Suprapubic skin (tissue), 4 donors: ENCODE measurements at places on chromosomes 6 and 20. TPM values are rescaled to one million over a fixed set of nuclear protein-coding genes. Genes with fewer than 3 reads are reported as not detected.

DNA sequence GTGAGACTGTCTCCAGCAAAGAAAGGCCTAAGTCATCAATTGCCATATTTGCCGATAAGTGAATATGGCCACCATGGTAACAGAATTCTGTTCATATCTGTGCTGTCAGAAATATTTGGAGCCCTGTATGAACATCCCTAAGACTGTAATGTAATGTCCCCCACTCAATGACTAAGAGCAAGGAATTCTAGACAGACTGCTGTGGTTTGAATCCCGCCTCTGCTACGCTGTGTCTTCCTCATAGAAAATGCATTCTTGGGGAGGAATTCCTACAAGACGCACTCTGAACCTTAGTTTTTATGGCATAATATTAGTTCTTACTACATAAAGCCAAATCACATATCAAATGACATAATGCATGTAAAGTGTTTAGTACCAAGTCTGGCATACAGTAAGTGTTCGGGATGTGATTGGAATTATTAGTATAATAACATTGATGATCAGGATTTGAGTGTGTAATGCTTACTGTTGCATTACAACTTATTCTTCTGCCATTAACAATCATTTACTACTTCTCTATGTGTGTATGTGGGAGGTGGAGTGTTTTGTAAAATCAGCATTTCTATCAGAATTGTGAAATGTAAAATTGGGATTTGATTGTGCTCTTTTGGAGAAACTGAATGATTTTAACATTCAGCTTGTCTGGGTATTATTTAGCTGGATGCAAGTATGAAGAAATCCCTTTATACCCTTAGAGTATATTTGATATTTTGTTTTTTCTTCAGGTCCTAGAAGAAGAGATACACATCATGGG, 103.0 kb downstream of the OLIG3 start:
- no peak overlapping the region for H3K27ac ChIP-seq
- DNase-seq, result no peak
- no peaks in the 10 kb centered on the region for H3K4me1 ChIP-seq
- no peaks in the 10 kb centered on the region for H3K27me3 ChIP-seq

The CCN6 gene
- total RNA-seq, result 7.6 TPM

DNA sequence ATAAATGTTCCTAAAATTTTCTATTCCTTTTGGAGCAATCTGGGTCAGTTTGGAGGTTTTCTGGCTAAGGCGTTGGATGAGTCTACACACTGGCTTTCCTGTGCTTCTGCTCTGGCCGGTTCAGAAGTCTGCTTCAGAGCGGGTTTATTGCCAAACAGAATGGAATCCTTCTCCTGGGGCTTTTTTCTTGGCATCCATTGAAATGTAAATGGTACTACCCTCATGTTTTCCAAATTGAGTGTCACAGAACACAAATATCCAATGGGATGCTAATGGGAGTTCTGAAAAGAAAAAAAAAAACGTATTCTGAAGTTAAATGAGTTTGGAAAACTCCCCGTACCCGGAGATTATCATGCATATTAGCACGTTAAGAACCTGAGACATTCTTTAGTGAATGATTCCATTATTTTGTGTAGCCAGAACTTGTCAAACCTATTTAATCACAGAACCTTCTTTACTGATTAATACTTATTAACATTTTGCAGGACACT, 930.3 kb downstream of the QKI start:
- no peak overlapping the region for H3K4me3 ChIP-seq
- H3K4me1 ChIP-seq, result no peaks in the 10 kb centered on the region
- H3K27me3 ChIP-seq, result no peaks in the 10 kb centered on the region
- no peak for DNase-seq
- no peaks in the 10 kb centered on the region for H3K36me3 ChIP-seq

DNA sequence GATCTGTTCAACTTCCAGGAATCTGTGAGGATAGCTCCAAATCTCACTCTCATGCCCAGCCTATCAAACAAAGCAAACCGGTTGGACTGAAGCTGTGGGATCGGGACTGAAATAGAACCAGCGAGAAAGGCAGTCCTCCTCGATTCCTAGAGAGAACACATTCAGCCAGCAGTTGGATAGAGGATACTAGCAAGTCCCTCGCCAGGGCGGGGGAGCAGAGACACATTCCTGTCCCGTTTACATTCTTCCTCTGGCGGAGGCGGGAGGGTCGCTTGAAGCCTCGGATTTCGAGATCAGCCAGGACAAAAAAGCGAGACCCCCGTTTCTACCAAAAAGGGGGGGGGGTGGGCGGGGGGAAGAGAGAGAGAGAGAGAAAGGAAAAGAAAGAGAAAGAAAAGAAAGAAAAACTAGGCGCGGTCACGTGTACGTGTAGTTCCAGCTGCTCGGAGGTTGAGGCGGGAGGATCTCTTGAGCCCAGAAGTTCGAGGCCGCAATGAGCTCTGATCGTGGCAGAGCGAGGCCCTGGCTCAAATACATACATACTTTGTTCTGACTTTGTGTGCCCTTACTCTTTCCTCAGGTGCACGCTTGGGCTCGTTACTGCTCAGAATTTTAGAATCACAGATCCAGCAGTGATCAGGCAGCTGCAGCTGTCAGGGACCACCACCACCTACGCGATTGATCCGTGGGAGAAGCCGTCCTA, 19.5 kb downstream of the ZNF311 start:
- H3K4me3 ChIP-seq, result peak overlapping the region; percentile 58
- peak overlapping the region; percentile 86 for H3K27ac ChIP-seq
- peaks cover 25% of the 10 kb centered on the region for H3K4me1 ChIP-seq
- H3K36me3 ChIP-seq, result no peaks in the 10 kb centered on the region
- DNase-seq, result peak; percentile 92
- peaks cover 13% of the 10 kb centered on the region for H3K27me3 ChIP-seq

The PHACTR3 gene
- total RNA-seq, result 12.8 TPM

- no peak overlapping the region for H3K27ac ChIP-seq
- no peak overlapping the region for H3K4me3 ChIP-seq
- no peaks in the 10 kb centered on the region for H3K36me3 ChIP-seq
- DNase-seq, result no peak
- H3K27me3 ChIP-seq, result no peaks in the 10 kb centered on the region
- H3K4me1 ChIP-seq, result peaks cover 28% of the 10 kb centered on the region
These were observed 55.7 kb downstream of the LYRM4 start for GRCh38 chr6:5205035-5205507.

- peaks cover 35% of the 10 kb centered on the region for H3K36me3 ChIP-seq
- DNase-seq, result no peak
- peaks cover 14% of the 10 kb centered on the region for H3K4me1 ChIP-seq
- no peaks in the 10 kb centered on the region for H3K27me3 ChIP-seq
These were observed 34.9 kb downstream of the CYP21A2 start for GRCh38 chr6:32073101-32073500.

DNA sequence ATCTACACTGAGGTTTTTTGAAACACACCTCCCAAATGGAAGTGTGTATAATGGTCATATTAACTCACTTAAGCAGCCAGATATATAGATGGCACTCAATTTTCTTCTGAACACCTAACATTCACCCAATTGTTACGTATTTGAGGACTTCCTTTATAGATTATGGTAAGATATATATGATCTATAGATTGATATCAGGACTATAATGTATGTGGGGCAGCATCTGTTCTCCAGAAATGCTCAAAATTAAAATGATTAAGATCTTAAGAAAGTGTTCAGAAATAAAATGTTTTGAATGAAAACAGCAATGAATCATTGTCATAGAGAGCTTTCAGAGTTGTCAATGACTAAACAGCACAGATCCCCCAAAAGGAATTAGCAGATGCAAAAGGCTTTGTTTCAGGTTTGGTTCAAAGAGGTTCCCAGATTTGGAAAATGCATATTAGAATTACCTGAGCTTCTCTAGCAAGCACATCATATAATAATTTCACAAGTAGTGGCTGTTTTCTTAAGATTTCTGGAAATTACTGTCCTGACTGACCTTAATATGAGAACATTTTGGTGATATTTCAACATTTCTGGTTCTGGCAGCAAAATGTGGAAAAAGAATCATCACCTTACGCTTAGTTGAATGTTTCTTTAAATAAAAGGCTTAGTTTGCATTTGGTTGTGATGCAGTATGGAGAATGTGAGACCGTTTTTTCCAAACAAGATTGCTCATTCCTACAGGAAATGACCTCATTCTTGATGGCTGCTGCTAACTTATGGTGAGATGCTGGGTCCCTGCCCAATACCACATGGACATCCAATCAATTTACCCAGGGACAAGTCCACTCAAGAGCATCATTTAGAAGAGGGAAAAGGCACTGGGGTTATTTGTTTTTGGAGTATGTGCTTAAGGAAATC, 31.5 kb downstream of the TRAF3IP2 start:
- no peak overlapping the region for H3K4me3 ChIP-seq
- peaks cover 48% of the 10 kb centered on the region for H3K36me3 ChIP-seq
- no peaks in the 10 kb centered on the region for H3K27me3 ChIP-seq
- peaks cover 60% of the 10 kb centered on the region for H3K4me1 ChIP-seq

DNA sequence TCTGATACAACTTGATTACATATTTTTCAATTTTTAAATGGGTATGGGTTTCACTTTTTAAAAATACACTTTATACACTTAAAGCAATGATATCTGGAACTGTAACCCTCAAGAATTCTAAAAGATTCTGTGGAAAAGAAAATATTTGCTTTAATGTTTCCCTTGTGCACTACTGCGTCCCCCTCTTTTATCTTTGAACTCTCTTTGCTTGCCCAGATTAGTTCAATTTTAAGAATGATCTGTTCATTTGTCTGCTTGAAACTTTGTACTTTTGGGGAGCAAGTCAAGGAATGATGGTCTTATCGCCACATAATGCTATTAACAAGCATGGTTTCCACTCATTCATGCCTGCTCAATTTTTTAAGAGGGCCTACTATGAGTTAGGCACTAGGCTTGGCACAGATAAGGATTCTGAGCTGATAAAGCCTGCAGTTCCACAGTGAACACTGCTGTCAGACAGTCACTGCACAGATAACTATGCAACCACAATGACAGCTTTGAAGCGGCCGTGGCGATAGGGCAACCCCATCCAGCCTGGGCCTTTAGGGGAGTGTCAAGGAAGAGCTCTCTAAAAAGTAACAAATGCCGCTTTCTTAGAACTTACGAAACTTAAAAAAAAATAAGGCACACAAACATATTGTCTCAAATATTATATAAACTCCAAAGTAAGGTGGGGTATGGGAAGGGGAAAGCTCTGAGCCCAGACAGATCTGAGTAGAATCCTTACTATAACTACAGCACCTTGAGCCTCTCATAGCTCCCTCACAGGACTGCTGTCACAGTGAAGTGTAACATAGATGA, 29.7 kb downstream of the FYN start:
- no peaks in the 10 kb centered on the region for H3K36me3 ChIP-seq
- H3K27me3 ChIP-seq, result no peaks in the 10 kb centered on the region
- no peak overlapping the region for H3K27ac ChIP-seq
- DNase-seq, result no peak
- H3K4me1 ChIP-seq, result peaks cover 35% of the 10 kb centered on the region

DNA sequence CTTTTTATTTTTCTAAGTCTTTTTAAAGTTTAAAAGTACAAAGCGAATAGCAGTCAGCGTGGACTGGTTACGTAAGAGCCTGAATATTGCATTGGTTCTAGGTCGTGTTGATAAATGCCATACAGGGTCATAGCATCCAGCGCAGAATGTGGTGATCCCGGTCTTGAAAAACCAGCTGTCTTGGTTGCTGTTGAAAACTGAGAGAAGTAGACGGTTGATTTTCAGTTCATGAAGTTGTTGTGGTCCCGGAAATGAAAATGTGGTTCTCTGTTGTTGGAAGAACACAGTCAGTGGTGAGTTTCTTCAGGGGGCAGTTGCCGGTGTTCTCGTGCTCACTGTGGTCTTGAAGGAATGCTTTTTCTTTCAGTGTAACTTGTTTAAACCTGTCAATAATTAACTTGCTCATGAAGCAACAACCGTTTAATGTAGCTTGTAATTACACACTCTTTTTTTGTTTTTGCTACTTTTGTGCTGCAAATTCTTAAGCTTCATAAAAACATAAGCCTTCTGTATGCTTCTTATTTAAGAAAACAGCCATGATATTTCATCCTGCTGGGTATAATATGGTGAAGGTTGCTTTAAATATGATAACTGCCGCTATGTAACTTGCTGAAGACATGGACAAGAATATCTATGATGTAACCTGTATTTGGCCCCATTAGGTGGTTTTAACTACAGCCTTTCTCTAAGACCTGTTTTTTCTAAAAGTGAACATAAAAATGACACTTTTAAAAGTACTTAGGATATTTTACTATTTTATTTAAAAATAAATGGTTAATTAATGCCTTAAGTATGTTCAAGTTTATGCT, 64.8 kb upstream of the KIF25 start:
- no peak for DNase-seq
- H3K4me3 ChIP-seq, result no peak overlapping the region
- no peaks in the 10 kb centered on the region for H3K27me3 ChIP-seq
- H3K4me1 ChIP-seq, result no peaks in the 10 kb centered on the region

DNA sequence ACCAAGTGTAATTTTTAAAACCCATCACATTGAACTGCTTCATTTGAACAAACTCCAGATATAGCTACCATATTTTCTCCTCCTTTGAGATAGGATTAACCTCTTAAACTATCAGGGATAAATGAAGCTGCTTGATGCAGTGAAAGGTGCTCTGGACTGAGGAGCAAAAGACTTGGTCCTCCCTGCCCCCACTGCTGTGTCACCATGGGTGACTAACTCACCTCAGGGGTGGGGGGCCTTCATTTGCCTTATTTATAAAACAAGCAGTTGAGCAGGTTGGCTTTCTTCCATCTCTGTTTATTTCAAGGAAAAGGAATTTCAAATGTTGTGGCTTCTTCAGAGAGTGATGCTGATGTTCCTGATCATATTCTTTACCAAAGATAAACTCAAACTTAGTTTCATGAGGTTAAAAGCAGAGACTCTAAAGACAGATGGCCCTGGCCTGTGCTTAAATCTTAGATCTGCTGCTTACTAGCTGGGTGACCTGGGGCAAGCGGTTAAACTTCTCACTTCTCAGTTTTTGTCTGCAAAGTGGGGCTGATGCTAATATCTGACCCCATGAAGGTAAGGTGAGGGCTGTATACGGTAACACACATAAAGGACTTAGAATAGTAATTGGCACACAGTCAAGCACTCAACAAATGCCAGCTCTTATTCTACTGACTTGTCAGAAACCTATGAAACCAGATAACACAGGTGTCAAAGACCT, 50.5 kb downstream of the FHL5 start:
- H3K4me1 ChIP-seq, result no peaks in the 10 kb centered on the region
- no peak overlapping the region for H3K4me3 ChIP-seq
- no peaks in the 10 kb centered on the region for H3K36me3 ChIP-seq
- no peaks in the 10 kb centered on the region for H3K27me3 ChIP-seq
- no peak for DNase-seq

- H3K27ac ChIP-seq, result no peak overlapping the region
- no peaks in the 10 kb centered on the region for H3K36me3 ChIP-seq
- no peaks in the 10 kb centered on the region for H3K27me3 ChIP-seq
- no peak overlapping the region for H3K4me3 ChIP-seq
- DNase-seq, result no peak
These were observed 271.4 kb downstream of the EYA4 start for GRCh38 chr6:133512410-133513016.

GRCh38 chr6:73028124-73028766, 197.1 kb downstream of the KHDC1L start:
- H3K4me1 ChIP-seq, result no peaks in the 10 kb centered on the region
- H3K27ac ChIP-seq, result no peak overlapping the region
- DNase-seq, result no peak
- H3K36me3 ChIP-seq, result no peaks in the 10 kb centered on the region
- no peaks in the 10 kb centered on the region for H3K27me3 ChIP-seq

GRCh38 chr20:24732599-24732998, 216.5 kb upstream of the CST7 start:
- H3K4me1 ChIP-seq, result no peaks in the 10 kb centered on the region
- no peaks in the 10 kb centered on the region for H3K27me3 ChIP-seq
- H3K4me3 ChIP-seq, result no peak overlapping the region
- DNase-seq, result no peak
- no peaks in the 10 kb centered on the region for H3K36me3 ChIP-seq

The TXNDC5 gene
- 60.9 TPM for total RNA-seq
